Activated CD4-positive, alpha-beta T cell treated with anti-CD3 and anti-CD28 coated beads, Interleukin-2, amount 50 U/mL, for 24 hours (primary cell): ENCODE measurements at places on chromosomes 4 and X.

GRCh38 chr4:39621582-39621981 is 17.1 kb downstream of the SMIM14 start:
- DNase-seq, result no peak

DNA sequence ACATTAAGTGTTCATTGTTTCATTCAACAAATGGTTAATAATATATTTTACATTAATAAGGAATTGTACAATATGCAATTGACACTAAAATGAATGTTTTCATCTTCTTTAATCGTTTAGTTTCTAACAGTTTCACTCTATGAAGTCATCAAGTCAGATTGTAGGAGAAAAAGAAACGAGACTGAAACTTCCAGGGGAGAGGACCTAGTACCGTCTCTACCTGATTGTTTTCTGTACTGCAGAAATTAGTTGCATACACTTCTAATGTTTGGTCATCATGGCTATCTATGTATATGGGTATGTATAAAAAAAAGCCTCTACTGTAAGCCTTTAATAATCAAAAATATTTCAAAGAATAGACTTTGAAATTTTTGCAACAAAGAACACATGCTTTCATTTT is 1350.9 kb downstream of the ARAP2 start:
- DNase-seq, result no peak

DNA sequence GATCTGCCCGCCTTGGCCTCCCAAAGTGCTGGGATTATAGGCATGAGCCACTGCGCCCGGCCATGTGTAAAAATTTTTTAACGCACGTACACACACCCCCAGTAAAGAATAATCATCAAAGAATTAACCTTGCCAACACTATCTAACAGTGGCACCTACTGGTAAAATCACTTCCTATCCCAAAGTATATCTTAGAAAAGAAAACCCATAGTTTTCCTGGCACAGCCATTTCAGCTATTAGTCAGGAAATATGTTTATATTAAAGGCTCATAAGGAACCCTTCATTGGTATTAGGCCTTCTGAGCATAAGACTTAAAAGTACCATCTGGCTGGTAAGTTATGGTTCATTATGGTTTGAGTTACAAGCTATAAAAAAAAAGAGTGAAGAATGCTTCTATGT is 14.1 kb downstream of the S100G start:
- no peak for DNase-seq

- no peak for DNase-seq
These were observed 52.2 kb upstream of the ADGRG2 start for GRCh38 chrX:19174401-19175025.

DNA sequence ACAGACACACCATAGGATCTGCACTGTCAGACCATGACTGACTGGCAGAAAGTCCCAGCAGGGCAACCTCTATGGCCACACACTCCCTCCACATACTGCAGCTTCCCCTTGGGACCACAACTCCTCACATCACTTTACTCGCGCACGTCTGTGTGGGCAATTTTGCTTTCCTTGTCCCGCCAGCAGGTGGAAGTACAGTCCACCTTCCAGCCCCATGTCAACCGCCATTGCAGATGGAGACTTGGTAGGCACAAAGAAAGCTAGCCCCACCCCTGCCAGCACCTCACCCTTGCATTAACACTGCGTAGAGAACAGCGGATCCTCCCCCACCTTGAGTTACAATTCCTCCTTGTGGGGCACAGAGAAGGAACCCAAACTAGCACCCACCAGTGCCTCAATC is 74.4 kb upstream of the NAP1L2 start:
- DNase-seq, result no peak

DNA sequence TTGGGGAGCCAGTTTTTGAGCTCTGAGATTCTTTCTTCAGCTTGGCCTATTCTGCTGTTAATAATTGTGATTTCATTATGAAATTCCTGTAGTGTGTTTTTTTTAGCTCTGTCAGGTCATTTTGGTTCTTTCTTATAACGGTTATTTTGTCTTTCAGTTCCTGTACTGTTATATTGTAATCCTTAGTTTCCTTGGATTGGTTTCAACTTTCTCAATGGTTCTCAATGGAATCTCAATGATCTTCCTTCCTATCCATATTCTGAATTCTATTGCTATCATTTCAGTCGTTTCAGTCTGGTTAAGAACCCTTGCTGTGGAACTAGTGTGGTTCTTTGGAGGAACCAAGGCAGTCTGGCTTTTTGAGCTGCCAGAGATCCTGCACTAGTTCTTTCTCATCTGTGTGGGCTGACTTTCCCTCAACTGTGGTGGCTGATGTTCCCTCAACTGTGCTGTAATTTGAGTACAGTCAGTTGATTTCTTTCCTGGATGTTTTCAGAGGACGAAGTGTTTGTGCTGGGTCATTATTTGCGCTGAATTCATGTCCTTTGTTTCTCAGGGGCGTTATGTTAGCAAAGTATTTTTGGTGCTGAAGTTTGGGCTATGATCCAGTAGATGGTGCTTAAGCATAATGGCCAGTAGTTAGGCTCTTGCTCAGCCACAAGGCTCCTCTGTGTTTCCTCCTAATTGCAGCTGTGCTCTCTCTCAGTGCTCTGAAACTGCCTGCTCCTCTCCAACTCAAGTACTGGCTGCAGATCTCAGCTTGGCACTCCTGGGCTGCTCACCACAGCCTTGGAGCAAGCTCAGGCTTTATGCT is 27.5 kb downstream of the ENPEP start:
- no peak for DNase-seq

GRCh38 chrX:109658391-109658790 is 33.4 kb upstream of the KCNE5 start:
- DNase-seq, result no peak

GRCh38 chr4:128334256-128334655 is 46.6 kb upstream of the PGRMC2 start:
- DNase-seq, result no peak

DNA sequence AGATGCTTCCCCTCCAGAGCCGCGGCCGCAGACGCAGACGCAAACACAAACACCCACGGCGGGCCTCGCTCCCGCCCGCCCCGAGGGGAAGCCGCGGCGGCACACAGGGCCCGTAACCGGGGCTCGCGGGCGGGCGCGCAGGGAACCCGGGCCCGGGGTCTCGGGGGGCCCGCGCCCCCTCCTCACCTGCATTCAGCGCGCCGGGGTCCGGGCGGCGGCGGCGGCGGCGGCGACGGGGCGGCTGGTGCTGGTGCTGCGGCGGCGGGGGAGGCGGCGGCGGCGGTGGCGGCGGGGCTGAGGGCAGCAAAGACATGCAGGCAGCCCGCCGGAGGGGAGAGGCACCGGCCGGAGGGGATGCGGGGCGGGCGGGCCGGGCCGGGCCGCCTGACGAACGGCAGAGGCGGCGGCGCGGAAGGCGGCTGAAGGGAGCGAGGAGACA is 255 bp upstream of the CNOT6L start:
- DNase-seq, result no peak

DNA sequence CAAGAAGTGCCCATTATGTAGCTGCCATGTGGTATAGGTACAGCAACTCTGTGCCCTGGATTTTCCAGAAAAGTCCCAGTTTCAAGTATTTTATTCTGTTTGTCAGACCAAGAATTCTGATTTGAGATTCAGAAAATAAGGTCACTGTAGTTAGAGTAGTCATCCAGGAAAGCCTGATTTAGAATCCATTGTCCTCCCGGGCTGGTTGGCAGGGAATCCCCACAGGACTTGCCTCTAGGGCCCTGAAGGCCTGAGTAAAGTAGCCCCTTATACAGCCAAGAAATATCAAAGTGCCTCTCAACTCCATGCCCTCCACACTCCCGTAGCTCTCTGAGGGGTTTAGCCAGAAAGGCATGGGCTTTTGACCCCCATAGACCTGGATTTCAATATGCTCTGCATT is 36.3 kb downstream of the RTL5 start:
- DNase-seq, result no peak

DNA sequence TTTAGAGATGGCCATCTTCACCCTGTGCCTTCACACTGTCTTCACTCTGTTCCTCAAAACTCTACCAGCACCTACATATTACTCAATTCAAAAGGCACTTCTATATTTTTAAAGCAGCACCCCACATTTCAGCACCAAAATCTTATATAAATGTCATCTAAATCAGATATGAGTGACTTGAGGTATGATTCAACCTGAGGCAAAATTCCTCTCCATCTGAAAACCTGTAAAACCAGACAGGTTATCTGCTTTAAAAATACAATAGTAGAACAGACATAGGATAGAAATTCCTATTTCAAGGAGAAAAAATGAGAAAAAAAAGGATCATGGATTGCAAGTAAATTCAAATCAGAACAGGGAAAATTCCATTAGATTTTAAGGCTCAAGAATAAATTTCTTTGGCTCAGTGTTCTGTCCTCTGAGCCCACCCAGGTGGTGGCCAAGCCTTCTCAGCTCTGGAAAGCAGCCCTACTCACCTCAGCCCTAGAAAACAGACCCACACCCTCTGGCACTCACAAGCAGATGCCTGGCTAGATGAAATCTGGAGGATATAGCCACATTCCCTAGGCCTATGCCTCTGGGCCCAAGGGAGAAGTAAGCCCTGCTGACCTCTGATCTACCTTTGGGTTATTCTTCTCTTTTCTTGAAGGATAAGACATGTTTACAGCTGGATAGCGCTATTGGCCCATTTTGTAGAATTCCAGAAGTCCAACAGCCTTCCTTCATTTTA is 240.4 kb upstream of the ZCCHC13 start:
- no peak for DNase-seq

DNA sequence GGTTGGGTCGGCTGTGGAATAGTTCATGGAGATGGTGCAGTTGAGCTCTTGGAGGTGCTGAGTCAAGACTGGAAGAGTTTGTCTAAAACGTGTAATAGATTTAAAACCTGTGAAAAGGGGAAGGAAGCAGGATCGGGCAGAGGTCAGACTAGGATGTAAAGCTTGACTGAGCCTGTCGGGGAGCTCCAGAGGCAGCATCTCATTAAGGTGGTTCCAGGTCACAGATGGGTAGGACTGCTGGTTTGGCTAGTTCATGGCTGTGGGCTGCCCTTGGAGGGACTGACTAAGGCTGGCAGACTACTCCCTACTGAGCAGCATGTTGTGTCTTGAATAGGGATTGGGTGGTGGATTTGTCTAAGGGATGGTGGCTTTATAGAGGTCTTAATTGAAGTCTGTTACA is 28.4 kb upstream of the WDR1 start:
- no peak for DNase-seq

DNA sequence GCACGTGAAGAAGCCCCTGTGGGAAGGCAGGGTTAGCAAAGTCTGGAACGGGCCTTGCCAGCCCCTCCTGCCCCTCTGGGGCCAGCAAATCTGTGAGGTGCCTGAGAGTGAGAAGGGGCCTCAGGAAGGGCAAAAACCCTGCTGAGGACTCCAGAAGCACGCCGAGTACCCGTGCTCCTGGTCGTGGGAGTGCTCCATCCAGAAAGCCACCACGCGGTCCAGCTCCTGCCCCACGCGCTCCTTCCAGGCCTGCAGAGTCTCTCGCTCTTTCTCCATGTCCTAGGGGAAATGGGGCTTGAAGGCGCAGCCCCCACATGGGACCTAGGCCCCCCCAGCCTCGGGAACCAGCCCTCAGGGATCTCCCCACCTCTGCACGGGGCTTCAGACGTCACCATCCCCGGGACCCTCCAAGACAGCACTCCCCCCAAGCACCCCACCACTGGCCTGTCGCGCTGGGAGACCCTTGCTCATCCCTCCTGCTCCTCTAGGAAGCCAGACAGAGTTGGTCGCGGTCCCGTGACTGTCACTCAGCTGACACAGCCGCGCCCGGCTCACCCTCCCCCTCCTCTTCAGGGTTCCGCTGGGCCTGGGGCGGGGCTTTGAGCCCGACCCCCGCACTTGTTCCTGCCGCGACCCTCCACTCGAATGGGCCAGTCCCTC is at the start of gene RENBP:
RENBP (minus strand) TSS at position 504 of the 660 bp plus-strand sequence; CDS start at position 471, 33 bp downstream.
- DNase-seq, result peak; percentile 22

DNA sequence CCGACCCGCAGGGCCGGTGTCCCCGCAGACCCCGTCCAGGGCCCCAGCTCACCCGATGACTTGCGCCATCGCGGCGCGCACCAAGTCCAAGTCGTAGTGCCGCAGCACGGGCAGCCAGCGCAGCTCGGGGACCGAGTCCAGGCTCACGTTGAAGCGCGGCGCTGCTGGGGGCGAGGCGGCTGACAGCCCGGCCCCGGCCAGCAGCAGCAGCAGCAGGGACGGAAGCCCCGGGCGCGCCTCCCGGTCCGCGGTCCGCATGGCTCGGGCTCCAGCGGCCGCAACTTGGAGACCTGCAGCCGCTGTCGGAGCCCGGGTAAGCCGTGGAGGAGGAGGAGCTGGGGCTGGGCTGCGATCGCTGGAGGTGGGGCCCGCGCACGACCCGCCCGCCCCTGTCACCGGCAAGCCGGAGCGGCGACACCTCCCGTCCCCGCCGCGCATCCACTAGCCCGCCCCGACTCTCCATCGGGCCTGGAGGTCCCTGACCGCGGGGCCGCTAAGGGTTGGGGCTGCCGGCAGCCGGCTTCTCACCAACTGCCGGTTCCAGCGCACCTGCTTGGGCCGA is at the start of gene NAAA:
NAAA (minus strand) TSS at position 322 of the 562 bp plus-strand sequence; CDS start at position 258, 64 bp downstream.
- DNase-seq, result peak; percentile 61

DNA sequence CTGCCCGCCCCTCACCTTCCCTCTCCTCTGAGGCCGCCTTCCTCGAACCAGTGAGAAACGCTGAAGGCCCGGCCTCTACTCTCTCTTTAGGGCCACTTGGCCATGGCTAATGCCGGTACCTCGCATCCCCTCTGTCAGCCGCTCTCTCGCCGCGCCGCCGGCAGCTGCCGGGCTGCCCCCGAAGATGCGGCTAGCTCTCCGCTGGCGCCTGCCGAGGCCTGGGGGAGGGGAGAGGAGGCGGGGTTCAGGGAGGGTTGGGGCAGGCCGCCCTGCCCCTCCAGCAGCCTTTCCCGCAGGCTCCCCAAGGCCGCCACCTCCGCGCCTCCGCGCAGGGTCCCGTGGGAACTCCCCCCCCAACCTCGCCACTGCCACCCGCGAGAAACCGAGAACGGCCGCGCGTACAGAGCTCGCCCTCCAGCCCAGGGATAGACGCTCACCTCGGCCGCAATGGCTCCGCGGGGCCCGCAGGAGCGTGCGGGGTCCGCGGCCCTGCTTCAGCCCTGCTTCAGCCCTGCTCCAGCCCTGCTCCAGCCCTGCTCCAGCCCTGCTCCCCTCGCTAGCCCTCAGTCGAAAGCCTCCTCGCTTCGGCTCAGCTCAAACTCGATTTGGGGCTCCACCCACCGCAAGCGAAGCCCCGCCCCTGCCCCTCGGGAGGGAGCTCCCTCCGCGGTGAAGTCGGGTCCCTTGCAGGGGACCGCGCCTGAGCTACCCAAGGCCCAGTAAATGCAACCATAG is at the start of gene HUWE1:
HUWE1 (minus strand) TSS at position 569 of the 735 bp plus-strand sequence. CDS start 32,612 bp downstream, outside the sequence.
- DNase-seq, result peak; percentile 73

GRCh38 chr4:4488405-4489404 is 53.1 kb downstream of the STX18 start:
- DNase-seq, result peak; percentile 34

GRCh38 chrX:115491766-115492165 is 69.2 kb upstream of the PLS3 start:
- DNase-seq, result no peak

- no peak for DNase-seq
These were observed 409.7 kb downstream of the GLUD2 start for GRCh38 chrX:121457096-121457495.

DNA sequence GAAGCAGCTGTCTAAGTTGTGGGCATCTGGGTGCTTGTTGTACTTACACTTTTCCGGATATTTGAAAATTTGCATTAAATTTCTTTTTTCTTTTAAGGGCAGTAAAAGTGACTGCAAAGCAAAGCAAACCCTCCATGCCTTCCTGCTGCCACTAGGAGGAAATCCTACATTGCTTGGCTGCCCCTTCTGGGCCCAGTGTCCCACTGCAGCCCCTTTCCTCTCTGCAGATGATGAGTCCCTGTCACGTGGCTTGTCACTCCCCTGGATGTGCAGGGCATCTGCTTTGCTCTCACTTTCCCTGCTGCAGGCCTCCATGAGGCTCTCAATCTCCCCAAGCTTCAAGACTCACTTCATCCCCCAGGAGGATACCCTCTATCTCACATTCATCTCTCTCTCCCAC is 12.7 kb downstream of the TSR2 start:
- no peak for DNase-seq
